ENCODE measurements at places on chromosomes 12 and 14.

DNA sequence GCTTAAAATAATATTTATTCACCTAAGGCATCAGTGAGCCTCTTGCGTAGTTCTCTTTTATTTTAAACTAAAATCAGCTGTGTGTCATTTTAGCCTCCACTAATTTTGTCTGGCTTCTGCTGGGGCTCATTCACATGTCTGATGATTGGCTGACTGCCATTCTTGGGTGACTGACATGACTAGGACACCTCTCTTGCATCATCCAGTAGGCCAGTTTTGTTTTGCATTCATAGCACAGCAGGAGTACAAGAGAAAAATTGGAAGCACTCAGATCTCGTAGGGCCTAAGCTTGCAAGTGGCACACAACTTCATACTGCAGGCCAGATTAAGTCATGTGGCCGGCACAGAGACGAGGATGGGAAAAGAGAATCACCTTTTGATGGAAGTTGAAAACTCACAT, 1226.5 kb downstream of the GALC start:
- DNase-seq, result no peak

DNA sequence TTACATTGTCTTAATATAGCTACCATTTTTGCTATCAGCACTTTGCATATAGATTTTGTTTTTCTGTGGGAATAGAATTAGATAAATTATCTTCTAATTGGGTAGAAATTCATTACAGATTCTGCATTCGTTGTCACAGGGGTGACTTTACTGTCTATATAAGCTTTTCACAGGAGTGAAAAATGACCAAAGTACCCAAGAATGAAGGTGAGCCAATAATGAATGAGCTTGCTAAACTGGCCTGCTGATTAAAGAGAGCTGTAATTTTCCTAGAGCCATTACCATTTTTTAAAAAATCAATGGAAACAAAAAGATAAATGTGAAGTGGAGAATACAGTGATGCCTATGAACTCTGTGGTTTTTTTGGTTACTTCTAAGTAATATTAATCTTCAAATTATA, 504.6 kb downstream of the RPL10L start:
- no peak for DNase-seq

DNA sequence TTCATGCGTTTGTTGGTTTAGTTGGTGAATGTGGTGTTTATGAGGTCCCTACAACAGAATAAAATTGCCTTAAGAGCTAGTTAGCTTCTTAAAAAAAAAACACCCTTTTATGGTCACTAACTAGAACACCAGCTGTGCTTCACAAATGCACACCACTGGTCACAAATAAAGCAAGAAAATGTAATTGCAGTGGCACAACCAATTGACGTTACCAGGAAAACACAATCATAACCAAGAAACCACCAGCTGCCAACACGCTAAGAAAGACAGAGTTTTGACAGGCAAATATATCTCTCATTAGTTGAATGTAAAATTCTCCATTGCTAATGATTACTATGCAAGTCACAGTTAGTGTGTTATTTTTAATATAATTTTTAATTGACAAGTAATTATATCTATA, 389.9 kb downstream of the ADAMTS20 start:
- DNase-seq, result no peak

DNA sequence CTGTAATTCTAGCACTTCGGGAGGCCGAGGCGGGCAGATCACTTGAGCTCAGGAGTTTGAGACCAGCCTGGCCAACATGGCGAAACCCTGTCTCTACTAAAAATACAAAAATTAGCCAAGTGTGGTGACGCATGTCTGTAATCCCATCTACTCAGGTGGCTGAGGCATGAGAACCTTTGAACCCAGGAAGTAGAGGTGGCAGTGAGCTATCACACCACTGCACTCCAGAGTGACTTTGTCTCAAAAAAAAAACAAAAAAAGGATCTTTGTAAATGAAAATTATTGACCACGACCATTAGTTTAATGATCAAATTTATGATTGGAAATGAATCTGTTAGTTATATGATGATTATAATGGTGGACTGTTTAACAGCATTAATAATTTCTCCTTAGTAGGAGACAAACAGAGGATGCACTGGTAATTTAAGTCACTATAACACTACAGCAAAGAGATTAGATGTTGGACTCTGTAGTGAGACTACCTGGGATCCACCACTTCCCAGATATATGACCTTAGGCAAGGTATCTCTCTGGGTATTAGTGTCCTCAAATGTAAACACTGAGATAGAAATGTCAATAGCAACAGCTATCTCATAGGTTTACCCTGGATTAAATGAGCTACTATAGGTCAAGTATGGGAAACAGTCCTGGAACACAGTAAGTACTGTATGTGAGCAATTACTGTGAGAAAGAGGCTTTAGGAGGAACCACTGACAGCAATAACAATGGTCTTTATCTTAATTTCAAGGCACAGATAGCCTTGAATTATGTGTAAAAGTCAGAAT, 214.7 kb downstream of the NOVA1 start:
- no peak for DNase-seq

GRCh38 chr14:81070511-81070910, 115.1 kb downstream of the TSHR start:
- no peak for DNase-seq

DNA sequence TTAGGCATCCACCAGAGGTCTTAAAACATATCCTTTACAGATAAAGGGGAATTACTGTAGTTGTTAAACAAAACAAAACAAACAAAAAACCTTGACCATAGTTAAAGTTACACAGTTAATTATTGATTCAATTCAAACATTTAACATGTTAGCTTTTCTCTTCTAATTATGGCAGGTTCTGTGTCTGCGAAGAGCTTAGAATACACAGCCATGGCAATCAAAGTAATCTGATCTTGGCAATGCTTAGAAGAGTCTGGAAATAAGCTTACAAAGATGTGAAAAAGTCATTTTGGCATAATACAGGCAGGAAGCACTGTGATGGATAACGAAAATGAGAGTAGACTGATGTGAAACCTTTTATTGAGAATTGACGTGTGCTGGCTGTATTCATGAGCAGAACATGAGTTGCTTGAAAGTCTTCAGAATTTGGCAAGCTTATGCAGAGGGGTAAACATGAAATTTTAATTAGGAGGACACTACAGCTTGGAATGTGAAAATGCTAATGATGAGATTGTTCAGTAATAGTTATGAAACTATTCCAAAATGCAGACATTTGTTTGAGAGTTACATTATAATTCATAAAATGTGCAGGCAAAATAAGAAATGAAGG, 629.6 kb downstream of the FSCB start:
- DNase-seq, result no peak

DNA sequence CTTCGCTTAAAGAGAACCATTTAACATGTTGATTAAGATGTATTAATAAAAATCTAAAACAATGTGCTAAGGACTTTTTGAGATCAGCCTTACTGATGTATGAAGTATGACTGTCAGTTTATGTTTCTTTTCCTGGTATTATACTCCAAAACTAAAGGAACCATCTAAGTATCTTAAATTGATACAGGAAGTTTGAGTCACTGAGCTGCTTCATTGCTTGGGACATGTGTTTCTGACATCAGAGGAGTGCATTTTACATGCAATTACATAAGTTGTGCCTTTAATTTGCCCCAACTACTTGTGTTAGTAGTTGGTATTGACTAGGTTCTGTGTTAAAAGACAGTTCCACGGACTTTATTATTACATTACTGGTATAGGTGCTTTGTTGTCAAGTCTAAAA, 50.9 kb downstream of the PROX2 start:
- DNase-seq, result no peak

GRCh38 chr14:69048456-69048855, 69.4 kb upstream of the ACTN1 start:
- DNase-seq, result no peak

DNA sequence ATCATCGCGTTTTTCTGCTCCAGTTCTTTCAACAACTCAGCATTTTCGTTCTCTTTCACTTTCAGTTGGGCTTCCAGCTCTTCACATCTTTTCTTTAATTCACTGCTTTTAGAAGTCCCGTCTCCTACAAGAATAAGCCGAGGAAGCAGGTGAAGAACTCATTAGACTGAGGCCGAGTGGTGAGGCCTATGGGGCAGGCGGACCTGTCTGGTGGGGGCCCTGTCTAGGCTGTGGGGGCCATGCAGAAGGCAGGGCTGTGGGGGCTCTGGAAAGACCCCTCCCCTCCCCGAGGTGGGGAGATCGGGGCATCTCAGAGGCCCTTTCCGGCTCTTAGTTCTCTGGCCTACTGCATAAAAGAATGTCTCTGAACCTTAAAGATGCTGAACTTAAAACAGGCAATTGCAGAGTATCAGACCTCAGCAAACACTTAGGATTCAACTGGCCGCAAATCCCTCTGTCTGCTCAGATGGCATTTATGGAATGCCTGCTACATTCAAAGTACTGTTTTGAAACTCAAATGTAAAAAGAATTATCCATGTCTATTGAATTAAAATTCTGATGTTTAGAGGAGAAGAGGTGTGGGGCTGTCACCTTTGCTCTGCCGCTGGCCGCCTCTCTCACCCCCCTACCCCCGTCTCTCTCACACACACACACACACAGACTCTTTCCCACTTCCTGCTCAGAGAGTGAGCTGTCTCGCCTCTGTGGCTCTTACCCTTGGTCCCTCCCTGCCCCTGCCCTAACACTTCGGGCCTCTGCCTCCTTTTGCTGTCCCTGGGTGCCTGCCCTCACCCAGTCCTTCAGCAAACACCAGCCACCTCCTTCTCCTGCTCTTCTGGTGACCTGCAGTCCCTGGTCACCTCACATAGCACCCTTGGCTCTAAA, 34.7 kb downstream of the CCDC92 start:
- DNase-seq, result peak; percentile 17

DNA sequence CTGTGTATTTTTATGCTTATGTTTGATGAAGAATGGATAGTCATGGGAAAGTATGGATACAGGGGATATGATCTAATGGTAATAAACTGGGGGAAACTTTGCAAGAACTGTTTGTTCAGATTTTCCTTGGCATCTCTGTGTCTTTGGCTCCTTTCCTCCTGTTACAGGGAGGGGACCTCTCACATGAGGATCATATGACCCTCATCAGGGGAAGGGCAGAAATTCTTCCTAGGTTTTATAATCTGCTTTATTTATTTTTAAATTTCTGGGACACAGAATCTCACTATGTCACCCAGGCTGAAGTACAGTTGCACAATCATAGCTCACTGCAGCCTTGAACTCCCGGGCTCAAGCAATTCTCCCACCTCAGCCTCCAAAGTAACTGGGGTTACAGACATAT, 526.5 kb downstream of the CCER1 start:
- no peak for DNase-seq

DNA sequence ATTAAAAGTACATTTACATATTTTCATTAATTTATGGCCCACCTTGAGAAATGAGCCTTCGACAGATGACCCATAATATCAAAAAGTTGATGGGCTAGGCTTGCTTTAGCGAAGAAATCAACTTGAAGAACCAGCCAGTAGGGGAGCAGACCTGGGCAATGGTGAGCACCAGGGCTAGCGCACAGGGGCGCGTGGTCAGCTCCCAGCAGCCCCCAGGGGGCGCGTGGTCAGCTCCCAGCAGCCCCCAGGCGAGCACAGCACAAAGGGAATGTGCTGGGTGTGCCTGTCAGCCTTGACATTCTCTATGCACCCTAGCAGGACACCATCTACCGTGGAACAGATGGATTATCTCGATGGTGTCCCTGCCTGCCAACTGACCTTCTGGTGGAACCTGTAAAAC, 15.3 kb upstream of the SOX5 start:
- DNase-seq, result no peak

DNA sequence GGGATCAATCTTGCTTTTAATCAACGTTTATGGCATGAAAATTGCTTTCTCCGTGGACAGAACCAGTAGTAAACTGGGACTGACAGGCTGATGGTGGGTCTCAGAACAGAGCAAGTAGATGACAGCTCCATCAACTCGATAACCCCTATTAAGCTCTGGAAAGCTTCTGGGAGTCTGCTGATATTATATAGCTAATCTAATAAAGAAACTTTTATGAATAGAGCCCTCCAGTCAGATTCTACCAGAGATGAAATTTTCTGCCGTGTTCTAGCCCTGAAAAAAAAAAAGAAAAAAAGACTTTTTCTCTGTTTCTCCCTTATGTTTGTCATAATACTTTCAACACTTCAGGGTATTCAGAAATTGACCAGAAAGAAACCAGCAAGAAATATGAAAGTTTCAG, 171.6 kb downstream of the APAF1 start:
- no peak for DNase-seq

DNA sequence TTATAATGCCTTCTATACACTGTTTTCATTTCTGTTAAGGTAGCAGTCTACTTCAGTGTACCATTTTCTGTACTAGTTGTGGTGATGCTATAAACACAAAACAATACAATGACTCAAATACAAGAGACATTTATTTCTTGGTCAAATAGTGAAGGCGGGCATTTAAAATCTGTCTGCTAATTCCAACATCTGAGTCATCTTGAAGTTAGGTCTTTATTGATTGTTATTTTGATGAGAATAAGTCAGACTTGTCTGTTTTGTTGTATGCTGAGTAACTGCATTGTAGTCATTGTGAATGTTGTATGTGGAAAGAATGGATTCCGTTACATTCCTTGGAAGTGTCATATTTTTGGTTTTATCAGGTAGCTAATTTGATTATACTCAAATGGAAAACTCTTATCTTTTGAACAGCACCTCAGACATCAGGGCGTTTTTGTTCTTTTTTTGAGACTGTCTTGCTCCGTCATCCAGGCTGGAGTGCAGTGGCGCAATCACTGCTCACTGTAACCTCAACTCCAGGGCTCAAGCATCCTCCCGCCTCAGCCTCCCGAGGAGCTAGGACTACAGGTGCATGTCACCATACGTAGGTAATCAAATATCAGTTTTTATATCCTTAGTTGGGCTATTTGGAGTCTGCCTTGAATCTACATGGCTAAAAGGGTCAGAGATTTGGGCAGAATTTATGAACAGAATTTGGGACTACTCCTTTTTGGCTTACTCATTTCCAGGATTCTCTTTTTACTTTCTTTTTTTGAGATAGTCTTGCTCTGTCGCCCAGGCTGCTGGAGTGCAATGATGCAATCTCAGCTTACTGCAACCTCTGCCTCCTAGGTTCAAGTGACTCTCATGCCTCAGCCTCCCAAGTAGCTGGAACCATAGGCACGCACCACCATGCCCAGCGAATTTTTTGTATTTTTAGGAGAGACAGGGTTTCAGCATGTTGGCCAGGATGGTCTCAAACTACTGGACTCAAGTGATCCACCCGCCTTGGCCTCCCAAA, 56.8 kb downstream of the PAPLN start:
- DNase-seq, result no peak

DNA sequence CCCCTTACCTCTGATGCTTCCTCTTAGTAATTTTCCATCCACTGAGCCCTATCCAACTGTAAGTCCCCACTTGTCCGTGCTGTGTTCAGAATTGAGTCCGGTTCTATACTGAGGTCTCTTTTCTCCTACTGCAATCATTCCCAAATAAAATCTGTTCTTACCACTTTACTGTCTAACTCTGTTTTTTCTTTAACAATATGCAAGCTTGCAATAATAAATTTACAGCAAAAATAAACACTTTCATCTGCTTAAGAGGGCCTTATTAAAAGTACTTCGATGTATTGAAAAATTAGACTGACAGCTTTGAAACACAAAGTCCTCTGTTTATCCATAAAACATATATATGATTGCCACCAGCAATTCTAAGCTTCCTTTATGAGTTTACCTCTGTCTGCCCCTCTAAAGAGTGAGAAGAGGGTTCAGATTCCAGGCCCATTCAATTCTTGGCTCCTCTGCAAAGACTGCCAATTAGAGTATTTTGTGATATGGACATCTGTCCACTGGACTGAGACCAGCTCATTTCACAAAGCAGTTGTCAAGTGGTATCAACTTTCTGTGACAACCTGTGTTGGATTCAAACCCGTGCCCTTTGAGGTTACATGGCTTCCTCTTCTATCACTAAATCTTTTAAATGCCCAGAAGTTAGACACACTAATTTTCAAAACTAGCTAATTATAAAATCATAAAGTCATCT, 39.9 kb upstream of the G2E3 start:
- DNase-seq, result no peak

Data from activated CD8-positive, alpha-beta memory T cell treated with anti-CD3 and anti-CD28 coated beads for 1 hour (primary cell).